ENCODE measurements at places on chromosomes 12 and 14. TPM values are rescaled to one million over a fixed set of nuclear protein-coding genes. Genes with fewer than 3 reads are reported as not detected.

GRCh38 chr12:93300611-93301021 lies 77.1 kb upstream of the NUDT4 start:
- no peak for DNase-seq

GRCh38 chr12:18320036-18320617 lies 58.8 kb downstream of the PIK3C2G start:
- DNase-seq: peak; percentile 44

DNA sequence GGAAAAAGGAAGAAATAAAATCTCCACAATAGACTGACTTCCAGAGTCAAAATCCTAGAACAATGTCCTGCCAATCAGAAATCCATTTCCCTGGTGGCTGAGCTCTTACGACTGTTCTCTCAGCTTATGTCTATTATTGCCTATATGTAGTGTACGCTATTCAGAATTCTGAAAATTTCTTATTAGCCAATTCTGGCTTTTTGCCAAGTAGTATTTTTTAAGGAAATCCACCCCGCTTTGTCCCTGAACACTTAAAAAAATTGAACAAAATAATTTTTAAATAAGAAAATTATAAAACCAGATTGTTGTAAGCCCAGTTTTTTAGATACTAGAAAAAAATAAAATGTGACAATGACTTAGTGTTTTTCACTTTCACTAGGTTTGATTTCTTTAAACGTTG lies 143.0 kb downstream of the KCNA5 start:
- no peak for DNase-seq

GRCh38 chr14:38512236-38512635 lies 256.3 kb upstream of the CLEC14A start:
- no peak for DNase-seq

- DNase-seq: no peak
Measured at GRCh38 chr14:76901171-76902055, 75.2 kb downstream of the LRRC74A start.

GRCh38 chr12:103698752-103699560 lies 111.9 kb downstream of the STAB2 start:
- no peak for DNase-seq

- DNase-seq: no peak
Measured at GRCh38 chr14:79581912-79582576, 629.3 kb downstream of the DIO2 start.

- no peak for DNase-seq
Measured at GRCh38 chr12:41768456-41768855, 376.2 kb downstream of the GXYLT1 start.

GRCh38 chr14:44898551-44898950 lies 63.2 kb downstream of the KLHL28 start:
- DNase-seq: no peak

GRCh38 chr12:81274637-81275529 lies 197.0 kb downstream of the ACSS3 start:
- DNase-seq: no peak

- no peak for DNase-seq
Measured at GRCh38 chr12:1289371-1290155, 298.5 kb downstream of the ERC1 start.

DNA sequence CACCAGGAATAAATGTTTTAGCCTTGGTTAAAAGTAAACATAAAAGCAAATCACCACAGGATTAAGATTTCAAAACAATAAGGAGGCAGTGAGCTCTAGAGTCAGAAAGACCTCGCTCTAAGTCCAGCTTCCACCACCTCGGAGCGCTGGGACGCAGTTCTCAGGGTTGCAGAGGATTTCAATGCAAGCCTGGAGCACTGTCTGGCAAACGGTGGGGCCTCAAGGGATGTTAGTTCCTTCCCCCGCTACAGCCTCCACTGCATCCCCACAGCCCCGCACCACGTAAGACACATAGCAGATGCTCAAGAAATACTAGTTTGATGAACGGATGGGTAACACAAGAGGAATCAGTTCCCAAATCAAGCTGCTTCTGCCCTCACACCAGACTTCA lies 39.3 kb upstream of the TMCC3 start:
- DNase-seq: no peak

- DNase-seq: no peak
Measured at GRCh38 chr12:92049403-92049802, 96.2 kb downstream of the BTG1 start.

GRCh38 chr12:133130808-133131128 lies 341 bp downstream of the ZNF10 start:
- no peak for DNase-seq

ASIC1 gene
- polyA plus RNA-seq: 5.7 TPM

SERPINA1 gene
- polyA plus RNA-seq: 0.71 TPM

GLT1D1 gene
- polyA plus RNA-seq: not detected

ACYP1 gene
- 19.8 TPM for polyA plus RNA-seq

Data from keratinocyte (primary cell).